ENCODE measurements at places on chromosomes 7 and 10. TPM values are rescaled to one million over a fixed set of nuclear protein-coding genes. Genes with fewer than 3 reads are reported as not detected.
A peak's percentile ranks its signal among the peaks of the same experiment; 100 is the strongest.

Gene CALCR
- total RNA-seq, result not detected

Gene NPFFR1
- total RNA-seq, result not detected

Gene KLHDC10
- total RNA-seq, result 14.2 TPM

Gene UNC5B
- 0.06 TPM for total RNA-seq

Gene UNCX
- not detected for total RNA-seq

Gene ATP6V0A4
- not detected for total RNA-seq

GRCh38 chr7:101792051-101792681, 25.3 kb upstream of the CUX1 start:
- no peak for DNase-seq

DNA sequence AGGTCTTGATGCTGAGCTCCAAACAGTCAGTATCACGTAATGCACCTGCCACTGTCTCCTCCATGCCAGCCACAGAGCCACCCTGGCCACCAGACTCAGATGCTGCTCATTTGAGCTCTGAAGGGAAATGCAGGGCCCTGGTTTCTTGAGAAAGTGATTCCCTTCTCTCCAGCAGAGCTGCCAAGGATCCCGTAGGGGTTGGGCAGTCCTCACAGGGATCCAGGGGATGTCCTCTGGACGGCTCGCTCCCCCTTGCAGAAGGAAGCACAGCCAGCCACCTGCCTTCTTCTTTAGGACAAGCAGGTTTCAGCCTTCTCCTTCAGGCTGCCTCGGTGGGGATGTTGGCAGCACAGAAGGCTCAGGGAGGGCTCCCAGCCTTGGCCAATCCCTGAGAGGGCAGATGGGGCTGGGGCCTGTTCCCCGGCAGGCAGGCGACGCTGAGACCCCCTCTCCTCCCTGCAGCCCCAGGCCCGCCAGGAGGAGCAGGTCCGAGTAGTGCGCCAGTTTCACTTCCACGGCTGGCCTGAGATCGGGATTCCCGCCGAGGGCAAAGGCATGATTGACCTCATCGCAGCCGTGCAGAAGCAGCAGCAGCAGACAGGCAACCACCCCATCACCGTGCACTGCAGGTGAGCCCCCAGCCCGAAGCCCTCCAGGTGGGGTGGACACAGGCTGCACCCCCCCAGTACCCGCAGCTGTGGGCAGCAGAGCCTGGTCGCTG, 48.9 kb downstream of the MKI67 start:
- peak; percentile 36 for DNase-seq

GRCh38 chr10:16384021-16384420, 52.8 kb upstream of the PTER start:
- no peak for DNase-seq

- DNase-seq, result no peak
Measured at GRCh38 chr7:41052736-41053135, 650.2 kb downstream of the INHBA start.

DNA sequence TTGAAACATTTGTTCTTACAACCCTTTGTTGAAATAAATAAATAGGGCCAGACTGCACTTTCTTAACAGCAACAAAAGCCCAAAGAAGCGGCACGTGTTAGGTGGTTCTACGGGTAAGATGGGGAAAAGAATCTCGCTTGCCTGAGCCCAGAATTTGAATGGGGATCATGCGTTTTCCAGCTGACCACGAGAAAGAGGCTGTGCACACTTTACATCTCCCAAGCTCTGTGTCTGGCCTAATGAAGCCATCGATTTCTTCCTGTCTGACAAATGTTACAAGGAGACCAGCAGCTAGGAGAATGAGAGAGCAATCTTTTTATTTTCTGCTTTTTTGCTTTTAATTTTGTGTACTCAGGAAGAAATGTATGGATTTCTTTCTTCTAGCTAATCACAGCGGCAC, 52.2 kb downstream of the FRMD4A start:
- no peak for DNase-seq

GRCh38 chr7:31603046-31603445, 84.0 kb upstream of the PPP1R17 start:
- no peak for DNase-seq

GRCh38 chr7:3882782-3883181, 581.7 kb downstream of the SDK1 start:
- DNase-seq, result no peak

DNA sequence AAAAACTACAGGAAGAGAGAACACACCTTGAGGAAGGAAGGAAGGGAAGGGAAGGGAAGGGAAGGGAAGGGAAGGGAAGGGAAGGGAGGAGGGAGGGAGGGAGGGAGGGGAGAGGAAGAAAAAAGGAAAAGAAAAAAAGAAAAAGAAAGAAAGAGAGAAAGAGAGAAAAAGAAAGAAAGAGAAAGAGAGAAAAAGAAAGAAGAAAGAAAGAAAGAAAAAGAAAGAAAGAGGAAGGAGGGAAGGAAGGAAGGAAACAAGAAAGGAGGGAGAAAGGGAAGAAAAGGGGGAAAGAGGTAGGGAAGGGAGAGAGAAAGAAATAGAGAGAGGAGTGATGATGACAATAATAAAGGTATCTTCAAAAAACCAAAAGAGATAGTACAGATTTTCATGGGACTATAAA, 12.3 kb upstream of the PLXNA4 start:
- DNase-seq, result no peak

DNA sequence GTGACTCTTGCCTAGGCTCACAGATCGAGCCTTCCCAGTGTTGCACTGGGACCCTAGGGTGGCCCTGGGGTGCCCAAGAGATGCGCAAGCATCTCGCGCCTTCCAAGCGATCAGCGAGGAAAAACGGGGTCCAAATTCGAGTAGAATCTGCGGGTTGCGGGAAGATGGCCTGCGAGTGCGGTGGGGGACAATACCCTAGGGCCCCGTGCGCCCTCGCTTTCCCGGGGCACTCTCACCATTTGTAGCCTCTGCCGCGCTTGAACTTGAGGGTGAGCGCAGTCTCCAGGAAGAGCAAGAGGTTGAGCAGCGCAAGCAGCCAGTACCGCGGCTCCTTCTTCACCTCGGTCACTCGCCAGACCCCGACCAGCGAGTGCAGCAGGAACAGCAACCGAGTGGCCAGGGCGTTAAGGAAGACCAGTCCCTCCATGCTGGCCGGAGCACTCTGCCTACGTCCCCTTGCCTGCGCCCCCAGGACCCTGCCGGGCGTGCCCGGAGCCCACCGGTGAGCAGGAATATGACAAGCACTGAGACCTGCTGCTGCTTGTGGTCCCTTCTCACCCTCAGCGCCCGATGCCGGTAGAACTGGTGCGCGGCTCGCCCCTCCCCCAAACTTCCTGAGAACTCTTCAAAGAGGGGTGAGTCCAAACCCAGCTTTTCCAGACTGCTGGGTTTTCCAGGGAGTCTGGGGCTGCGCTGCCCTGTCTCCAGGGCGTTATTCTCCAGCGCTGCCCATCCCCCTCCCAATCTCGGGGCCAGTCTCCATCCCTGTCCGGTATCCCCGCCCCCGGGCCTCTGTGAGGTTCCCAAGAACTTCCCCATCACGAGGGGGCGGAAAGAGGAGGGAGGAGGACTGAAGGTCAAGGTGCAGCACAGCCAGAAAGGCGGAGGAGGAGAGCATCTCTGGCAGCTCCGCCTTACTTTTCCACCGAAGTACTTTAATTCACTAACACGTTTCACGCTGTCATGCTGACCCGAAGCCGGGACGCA, at the start of gene TMEM26:
TMEM26 (minus strand) TSS at position 727 of the 987 bp plus-strand sequence; CDS start at position 427, 300 bp downstream.
- DNase-seq, result no peak

GRCh38 chr7:94212160-94212559, 182.5 kb upstream of the COL1A2 start:
- no peak for DNase-seq

- no peak for DNase-seq
Measured at GRCh38 chr7:75699993-75700392, 38.7 kb downstream of the HIP1 start.

DNA sequence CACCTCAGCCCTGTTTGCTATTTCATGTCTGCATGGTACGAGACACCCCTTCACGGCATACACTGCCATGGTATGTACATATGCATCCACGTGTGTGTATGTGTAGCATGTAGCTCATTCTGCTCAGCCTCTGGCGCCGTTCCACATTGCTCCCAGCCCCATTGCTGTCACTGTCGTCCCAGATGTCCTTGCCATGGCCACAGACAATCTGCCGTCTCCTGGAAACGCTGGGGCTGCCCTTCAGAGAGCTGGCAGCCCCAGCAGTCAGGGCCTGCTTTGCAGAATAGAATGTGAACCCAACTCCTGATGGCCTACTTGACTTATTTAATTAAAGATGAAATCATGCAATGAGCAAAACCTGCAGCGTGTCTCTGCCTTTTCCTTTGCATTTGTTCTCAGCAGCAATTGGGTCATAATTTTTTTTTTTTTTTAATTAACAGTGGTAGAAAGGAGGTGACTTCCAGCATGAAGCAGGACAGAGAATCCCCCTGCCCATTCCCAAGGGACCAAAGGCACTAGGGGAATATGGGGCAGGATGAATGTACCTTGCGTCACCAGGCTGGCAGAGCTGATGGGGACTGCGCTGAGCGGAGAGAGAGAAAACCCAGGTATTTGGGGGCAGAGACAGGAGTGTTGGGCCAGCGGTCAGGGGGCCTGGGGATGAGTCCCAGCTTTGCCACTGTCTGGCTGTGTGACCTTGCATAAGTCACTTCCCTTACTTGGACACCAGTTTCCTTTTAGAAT, 49.2 kb downstream of the CHST3 start:
- no peak for DNase-seq

GRCh38 chr7:42175834-42176723, 60.9 kb downstream of the GLI3 start:
- no peak for DNase-seq

GRCh38 chr10:34291466-34292193, 523.5 kb downstream of the PARD3 start:
- no peak for DNase-seq

GRCh38 chr7:106247841-106248240, 36.9 kb downstream of the NAMPT start:
- DNase-seq, result no peak

DNA sequence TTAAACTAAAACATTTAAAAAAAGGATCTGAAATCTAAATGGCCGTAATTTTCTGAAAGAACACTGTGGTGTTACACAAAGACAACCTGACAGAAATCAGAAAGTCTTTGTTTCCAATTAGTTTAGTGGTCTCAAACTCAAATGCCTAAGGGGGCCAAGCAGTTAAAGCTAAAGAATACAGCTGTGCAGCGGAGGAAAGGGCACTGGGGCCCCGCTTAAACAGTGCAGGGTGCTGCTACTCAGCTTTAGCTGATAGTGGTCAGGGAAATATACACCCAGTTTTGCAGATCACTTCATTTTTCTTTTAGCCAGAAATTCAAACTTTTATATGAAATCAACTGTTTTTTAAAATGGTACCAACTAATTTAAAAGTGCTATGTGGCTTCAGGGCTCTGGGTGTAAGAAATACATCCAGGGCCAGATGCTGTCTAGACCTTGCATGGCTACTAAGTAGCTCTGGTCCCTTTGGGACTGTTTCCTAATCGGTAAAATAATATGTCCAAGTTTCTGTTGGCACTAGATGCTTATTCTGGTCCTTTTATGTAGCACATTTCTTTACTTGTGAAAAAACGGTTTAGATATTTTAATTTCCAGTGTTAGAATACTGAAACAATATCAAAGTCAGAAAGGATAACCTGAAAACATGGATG, 161.8 kb upstream of the LAMB4 start:
- no peak for DNase-seq

DNA sequence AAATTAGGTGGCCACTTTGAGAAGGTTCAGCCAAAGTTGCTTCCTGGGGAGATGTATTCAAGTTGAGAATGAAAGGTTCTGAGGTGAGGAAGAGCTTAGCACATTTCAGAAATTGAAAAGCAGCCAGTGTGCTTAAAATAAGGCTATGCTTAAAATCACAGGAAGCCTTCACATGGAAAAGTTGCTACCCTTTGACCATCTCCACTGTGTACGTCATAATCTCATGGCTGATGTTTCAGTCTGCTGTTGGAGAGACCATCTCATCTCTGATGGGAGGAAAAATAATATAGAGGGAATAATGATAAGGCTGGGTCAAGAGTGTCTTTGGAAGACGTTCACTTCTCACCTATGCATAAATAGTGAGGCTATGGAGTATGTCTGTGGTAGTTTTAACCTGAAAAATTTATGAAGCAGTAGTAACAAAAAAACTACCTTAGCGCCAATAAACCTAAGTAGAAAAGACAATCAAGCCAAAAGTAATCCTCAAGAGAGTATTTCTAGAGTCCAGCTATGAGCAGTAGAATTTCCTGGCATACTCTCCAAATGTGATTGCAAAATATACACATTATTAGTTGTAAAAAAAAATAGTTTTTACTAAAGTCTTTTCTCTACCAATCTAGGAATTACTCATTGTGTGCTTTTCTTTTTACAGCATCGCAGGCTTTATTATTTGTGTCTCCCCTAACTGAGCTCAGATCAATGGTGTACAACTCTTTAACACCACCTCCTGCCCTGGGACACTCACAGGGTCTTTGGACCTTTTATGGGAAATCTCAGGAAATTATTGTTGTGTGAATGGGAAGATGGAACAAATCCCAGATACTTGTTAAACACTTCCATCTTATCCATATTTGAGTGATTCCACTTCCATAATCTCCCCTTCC, 435.2 kb upstream of the LRGUK start:
- DNase-seq, result no peak

- DNase-seq, result no peak
Measured at GRCh38 chr7:32243687-32244290, 173.6 kb upstream of the PDE1C start.

- no peak for DNase-seq
Measured at GRCh38 chr10:58672845-58673244, 160.2 kb downstream of the BICC1 start.

GRCh38 chr10:119414081-119414611, 128.4 kb downstream of the RGS10 start:
- DNase-seq, result no peak

DNA sequence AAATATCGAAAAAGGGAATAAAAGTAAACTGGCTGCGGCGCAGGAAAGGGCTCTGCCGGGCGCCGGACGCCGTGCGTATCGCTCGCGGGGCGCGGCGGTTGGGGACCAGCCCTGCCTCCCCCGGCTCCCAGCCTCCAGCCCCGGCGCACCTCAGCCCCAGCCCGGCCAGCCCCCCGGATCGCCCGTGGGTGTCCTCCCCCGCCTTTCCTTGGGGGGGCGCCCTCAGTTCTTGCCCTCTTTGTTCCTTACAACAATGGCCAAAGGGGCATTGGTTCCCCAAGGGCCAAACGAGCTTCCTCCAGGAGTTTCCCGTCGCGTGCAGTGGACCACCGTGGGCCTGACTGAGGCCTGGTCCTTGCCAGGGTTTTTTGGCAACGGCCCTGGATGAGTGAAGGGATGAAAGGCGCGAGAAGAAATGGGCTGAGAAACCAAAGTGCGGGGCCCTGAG, 1.2 kb downstream of the MACROH2A2 start:
- peak; percentile 54 for DNase-seq

GRCh38 chr10:93485690-93486089, 3.6 kb upstream of the MYOF start:
- DNase-seq, result no peak

DNA sequence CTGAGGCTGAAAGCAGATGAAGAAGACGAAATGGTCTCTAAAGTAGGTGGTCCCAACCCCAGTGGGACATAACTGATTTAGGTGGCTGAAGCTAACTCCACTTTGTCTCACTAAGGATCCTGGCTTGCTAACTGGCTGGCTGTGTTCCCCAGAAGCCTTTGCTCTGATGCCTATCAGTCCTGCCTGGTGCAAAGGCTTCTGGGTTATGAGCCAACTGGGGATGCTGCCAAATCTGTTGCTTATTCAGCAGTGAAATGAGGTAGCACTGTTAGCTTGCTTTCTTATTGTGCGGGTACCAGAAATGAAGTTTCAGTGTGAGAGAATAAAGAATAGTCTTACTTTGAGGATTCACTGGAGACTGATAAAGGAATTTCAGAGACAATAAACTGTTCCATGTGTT, 18.1 kb downstream of the PRKG1 start:
- no peak for DNase-seq

All from activated CD8-positive, alpha-beta memory T cell treated with anti-CD3 and anti-CD28 coated beads, Interleukin-2, amount 10 ng/mL, durations not matched to agents 7 days and 5 days (primary cell).